Cardiac muscle cell (in vitro differentiated cells and primary cell): ENCODE measurements at places on chromosomes 12 and 14.
A peak's percentile ranks its signal among the peaks of the same experiment; 100 is the strongest.

DNA sequence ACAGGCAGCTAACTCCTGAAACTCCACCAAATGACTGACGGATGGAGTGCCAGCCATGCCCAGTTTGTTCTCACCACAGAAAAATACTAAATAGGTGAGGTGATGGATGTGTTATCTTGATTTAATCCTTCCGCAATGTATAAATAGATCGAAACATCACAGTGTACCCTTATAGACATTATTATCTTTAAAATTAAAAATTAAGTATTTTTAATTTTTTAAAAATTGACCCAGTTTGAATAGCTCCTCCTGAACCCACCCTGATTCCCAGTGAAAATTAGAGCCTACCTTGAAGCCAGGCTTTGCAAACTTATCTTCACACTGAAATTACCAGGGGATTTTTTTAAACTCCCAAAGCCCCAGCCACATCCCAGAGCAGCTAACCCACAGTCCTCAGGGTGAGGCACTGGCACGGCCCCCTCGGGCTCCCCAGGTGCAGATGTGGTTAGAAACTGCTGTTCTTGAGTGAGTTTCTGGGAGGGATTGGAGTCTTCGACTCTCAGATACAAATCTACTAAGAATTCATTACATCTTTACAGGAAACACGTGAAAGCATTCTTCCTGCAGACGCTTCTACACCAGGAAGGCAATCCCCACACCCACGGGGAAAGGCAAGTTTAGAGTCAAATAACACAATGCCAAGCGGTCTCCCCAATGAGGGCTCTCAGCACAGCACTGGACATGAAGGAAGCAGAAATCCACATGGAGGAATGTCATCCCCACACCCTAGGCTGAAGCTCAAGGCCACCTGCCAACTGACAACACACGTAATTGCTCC lies 126.4 kb downstream of the RIMBP2 start:
- DNase-seq: no peak

DNA sequence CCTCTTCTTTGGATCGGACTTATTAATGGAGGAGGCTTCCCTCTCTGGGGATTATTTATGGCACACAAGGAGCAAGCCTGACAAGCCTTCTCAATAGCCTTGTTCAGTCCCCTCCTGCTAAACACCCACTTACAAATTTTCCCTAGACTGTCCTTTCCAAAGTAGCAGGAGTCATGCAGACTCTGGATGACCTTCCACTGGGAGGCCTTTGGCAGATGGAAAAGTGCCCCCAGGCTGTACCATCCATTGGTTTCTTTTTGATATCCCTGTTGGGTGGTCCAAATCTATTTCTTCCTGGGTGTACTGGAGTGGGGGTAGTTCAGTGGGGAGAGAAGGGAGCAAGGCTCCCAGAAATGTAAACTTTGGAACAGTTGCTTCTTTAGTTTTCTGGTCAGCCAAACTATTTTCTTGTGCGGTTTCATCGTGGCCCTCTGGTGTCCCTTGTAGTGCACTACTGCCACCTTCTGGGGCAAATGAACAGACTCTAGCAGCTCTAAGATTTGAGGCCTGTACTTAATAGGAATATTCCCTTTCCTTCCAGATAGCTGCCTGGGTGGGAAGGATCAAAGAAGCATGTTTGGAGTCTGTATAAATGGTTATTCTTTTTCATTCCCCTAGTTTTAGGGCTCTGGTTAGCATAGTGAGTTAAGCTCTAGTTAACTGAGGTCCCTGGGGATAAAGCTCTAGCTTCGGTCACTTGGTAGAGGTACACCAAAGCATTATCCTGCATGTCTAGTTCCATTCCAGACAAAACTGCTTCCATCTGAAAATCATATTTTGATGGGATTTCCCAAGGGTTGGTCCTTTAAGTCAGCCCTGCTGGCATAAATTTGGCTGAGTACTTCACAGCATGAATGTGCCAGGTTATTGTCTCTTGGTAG lies 409.5 kb downstream of the SLC6A15 start:
- peak; percentile 49 for DNase-seq

GRCh38 chr12:110546339-110546738 lies 36.8 kb downstream of the PPTC7 start:
- no peak for DNase-seq

- no peak for DNase-seq
Observed at GRCh38 chr14:64625386-64626232, 75.8 kb downstream of the PPP1R36 start.

- no peak for DNase-seq
Observed at GRCh38 chr12:101931498-101932326, 54.3 kb downstream of the DRAM1 start.

DNA sequence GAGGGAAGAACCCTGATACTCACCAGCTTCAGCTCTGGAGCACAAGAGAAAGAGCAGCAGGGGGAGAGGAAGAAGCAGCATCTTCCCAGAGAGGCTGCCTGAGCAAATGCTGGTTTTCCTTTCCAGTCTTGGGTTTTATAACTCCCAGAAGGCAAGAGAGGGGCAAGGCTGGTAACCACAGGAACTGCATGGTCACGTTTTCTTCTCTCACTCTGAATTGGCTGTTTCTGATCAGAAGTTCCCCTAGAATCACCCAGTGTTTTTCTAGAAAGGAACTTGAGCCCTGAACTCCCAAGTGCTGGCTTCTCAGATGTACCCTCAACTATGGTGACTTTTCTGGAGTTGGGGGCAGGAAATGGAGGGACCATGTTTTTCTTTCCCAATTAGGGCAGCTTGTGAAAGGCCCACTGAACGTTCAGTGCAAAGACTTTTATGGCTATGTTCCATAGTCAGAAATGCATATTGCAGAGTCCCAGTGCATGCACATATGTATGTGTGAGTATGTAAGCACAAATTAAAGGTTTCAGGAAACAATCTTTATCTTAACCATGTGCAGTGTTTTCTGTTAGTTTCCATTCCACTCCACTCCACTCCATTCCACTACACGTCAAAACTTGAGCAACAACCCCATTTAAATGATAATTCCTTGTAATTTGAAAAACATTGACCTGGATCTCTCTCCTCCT lies at the start of gene CMA1:
CMA1 (minus strand) TSS at position 111 of the 686 bp plus-strand sequence; CDS start at position 81, 30 bp downstream.
- no peak for DNase-seq

GRCh38 chr12:111838353-111838752 lies 3.7 kb upstream of the MAPKAPK5 start:
- no peak for DNase-seq

DNA sequence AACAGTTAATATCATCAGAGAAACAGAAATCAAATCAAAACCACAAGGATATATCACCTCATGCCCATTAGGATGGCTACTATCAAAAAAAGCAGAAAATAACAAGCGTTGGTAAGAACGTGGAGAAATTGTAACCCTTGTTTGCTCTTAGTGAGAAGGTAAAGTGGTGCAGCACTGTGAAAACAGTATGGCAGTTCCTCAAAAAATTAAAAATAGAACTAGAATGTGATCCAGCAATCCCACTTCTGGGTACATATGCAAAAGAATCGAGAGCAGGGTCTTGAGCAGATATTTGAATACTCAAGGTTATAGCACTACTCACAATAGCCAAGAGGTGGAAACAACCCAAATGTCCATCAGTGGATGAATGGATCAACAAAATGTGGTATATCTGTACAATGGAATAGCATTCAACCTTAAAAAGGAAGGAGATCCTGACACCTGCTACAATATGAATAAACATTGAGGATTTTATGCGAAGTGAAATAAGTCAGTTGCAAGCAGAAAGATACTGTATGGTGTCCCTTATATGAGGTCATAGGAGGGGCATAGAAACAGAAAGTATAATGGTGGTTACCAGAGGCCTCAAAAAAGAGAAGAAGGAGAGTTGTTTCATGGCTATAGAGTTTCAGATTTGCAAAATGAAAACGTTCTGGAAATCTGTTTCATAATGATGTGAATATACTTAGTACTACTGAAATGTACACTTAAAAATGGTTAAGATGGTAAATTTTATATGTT lies 131.0 kb upstream of the EEA1 start:
- DNase-seq: no peak

DNA sequence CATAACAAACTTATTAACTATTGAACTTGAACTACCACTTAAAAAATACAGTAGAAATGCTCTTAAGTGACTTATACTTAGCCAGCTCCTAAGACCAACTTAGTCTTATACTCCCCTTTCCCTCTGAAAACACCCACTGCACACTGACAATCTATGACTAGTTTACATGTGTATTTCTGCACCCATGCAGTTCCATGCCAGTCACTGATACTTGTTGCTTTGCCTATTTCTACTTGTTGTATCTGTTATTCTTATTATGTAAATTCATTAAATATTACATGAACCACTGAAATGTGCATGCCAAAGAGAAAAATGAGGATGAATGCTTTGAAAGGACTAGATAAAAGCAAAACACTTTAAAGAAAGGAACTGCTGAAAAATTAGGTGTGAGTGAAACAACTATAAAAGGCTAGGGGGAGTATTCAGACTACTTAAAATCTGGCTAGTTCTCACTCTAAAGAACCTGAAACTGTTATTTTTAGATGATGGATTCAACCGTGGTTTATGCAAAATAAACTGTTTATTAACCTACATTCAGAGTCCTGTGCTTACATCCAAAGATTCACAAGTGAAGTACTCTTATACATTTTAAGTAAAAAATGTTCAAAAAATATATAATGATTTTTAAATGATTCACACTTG lies 74.7 kb downstream of the RPS6KA5 start:
- no peak for DNase-seq

- peak; percentile 53 for DNase-seq
Observed at GRCh38 chr14:94317259-94317658, 5.9 kb downstream of the SERPINA6 start.

GRCh38 chr12:70330158-70330557 lies 35.9 kb upstream of the KCNMB4 start:
- DNase-seq: no peak

DNA sequence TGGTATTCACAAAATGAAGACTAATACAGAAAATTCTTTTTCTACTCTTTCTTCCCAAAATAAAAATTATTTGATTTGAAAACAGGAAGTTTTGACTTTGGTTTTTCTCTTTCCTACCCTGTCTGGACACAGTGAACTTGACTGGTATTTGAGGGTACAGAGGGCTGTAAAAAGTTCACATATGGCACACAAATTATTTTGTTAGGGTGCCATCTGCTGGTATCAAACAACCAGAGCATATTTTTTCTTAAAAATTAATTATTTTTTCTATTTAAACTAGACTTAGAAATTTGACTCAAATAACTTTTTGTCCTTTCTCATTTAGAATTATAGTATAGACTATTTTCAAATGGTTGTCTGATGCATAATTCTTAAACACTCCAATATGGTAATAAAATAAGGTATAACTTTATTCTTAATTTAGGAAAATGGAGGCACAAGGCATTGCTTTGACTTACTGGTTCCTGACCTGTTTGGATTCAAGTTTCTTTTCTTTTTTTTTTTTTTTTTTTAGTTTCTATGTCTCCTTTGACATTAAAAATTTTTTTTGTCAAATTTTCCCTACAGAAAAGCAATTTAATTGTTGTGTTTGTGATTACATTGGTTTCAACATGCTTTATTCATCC lies 390.6 kb downstream of the PRKD1 start:
- no peak for DNase-seq

DNA sequence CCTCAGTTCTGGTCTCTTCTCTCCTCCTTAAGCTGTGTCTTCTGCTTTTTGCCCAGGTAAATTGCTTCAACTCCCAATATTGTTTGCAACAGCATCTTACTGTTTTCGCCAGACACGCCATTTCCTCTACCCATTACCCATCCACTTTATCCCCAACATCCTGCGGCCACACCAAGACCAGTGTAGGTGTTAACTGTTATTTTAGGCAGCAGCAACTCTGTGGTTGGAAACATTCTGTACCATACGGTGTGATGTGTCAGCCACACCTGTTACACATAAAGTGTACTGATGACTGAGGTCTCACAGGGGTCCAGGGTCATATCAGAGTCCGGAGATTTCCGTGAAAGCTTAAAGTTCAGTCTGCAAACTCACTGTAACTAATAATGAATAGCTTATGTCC lies 21.8 kb upstream of the KLRD1 start:
- no peak for DNase-seq

GRCh38 chr12:52024845-52025230 lies 18.1 kb downstream of the TAMALIN start:
- peak; percentile 29 for DNase-seq

- DNase-seq: no peak
Observed at GRCh38 chr14:71675126-71675899, 256.9 kb upstream of the RGS6 start.

GRCh38 chr12:54266852-54267251 lies 13.1 kb downstream of the CBX5 start:
- no peak for DNase-seq

- no peak for DNase-seq
Observed at GRCh38 chr12:120787889-120788288, 62.3 kb downstream of the ACADS start.

DNA sequence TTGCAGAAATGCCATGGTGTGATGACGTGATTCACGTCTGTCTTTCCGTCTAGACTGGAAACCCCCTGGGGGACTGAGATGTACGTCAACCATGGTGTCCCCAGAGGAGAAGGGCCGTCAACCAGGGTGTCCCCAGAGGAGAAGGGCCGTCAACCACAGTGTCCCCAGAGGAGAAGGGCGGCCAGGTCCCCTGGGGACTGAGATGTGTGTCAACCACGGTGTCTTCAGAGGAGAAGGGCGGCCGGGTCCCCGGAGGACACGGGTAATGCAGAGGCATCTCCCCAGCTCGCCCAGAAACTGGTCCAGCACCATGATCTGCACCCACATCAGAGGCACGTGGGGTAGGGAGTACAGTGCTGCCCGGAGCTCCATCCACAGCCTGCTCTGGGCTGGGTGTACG lies 30.6 kb upstream of the GALNT9 start:
- no peak for DNase-seq

DNA sequence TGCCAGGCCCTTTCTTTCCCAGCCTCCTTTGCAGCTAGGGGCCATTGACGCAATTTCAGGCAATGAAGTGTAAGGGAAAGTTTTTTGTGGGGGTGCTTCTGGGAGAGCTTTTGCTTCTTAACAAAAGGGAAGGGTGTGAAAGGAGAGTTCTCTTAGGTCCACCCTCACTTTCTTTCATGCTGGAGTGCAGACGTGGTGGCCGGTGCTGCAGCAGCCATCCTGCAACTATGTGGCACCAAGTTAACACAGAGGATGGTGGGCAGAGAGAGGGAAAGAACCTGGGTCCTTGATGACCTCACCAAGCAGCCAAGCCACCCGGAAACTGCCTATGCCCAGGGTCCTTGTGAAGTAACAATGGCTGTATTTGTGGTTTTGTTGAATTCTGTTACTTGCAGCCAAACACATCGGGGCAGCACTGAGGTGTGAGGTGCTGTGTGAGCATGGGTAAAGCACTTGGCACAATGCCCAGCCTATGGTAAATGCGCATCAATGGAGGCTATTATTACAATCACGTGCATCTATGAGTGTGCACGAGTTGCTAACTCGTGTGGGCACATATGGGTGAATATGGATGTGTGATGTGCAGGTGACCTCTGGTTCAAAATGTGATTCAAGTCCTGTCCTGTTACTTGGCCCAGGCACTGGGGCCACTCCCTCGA lies 122.6 kb downstream of the CALM1 start:
- DNase-seq: no peak

- no peak for DNase-seq
Observed at GRCh38 chr14:36879558-36879957, 217.9 kb downstream of the PAX9 start.

GRCh38 chr14:25944020-25944419 lies 653.8 kb downstream of the NOVA1 start:
- no peak for DNase-seq

GRCh38 chr12:32146074-32146873 lies 39.6 kb downstream of the BICD1 start:
- DNase-seq: no peak
